ENCODE measurements at places on chromosomes 16 and 17.

- DNase-seq: no peak
These were observed 17.4 kb downstream of the SYT17 start for GRCh38 chr16:19185510-19185851.

- DNase-seq: no peak
These were observed 44.9 kb downstream of the DNAH17 start for GRCh38 chr17:78532311-78532710.

DNA sequence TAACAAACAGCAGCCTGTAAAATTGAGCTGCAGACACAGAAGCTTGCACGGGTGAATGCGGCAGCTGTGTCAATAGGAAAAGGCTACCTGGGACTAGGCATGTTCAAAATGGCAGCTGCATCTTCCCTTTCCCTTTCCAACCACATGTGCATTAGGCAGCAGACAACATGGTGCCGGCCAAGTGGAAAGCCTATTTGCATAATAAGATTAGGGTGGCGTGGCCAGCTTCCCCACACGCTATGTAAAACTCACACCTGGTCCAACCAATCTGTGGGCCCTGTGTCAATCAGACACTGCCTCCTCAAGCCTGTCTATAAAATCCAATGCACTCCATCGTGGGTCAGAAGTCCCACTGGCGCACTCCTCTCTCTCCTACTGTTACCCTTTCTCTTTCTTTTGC, 61.0 kb upstream of the RBBP6 start:
- no peak for DNase-seq

GRCh38 chr17:55492781-55493341, 18.4 kb downstream of the SMIM36 start:
- no peak for DNase-seq

DNA sequence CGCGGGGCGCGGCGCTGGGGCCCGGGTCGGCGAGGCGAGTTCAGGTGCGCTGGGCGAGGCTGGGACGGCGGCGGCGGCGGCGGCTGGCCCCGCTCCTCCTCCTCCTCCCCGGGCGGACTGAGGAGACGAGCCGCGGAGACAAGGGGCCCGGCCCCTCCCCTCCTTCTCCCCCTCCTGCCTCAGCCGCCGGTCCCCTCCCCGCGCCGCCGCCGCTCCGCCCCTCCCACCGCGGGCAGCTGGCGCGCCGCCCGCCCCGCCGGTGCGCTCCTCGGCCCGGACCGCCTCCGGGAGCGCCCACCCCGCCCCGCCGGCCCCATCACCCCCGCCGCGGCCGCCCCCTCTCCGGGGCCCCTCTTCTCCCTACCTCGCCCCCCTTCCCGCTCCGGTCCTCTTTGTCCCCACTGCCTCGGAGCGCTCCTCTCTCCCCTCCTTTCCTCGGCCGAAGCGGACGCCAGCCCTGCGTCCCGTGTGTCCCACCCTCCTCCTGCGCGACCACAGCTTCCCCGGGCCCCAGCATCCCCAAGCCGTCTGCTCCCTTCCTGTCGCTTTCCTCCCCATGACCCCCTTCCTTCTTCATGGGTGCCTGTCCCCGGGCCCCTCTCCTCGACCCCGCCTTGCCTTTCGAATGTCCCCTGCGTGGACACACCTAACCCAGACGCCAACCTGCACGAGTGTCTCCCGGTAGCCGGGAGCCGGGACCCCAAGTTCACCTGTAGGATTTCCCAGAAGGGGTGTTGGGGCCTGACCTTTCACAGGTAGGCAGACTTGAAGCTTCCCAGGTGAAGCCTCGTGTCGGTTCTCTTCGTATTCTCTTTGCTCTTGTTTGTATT, at the start of gene TOX3:
Gene TOX3, minus strand, starts transcription at position 140 of the 830 bp plus-strand sequence. CDS start 420 bp downstream, outside the sequence.
- DNase-seq: no peak

DNA sequence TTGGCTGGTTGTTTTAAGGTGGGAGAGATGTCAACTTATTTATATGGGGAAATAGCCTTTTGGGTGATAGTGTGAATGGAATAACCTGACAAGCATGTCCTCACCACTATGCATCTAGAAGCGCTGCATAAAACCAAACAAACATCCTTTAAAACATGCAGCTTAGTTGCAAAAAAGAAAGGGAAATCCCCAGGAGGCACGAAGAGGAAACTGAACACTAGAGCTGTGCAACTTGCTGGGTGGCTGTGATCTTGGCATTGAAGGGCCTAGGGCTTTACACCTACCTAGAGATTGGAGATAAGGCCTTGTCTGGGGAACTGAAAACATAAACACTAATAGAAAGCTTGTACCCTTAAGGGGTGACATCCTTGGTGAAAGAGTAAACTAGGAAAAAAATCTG, 7.3 kb downstream of the C16orf54 start:
- DNase-seq: peak; percentile 71

DNA sequence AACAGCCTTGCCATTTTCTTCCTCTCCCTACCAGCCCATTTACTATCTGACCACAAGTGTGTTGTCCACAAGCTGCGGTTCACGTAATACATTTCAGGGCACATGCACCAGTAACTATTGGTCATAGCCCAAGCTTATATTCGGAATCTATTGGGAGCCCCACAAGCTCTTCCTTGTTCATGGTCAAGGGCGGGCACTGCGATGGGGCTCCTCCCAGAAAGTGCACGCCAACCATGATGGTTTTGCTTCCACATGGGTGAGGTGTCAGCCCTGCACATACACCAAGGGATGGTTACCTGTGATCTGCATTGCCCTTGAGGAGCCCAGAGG, 12.1 kb downstream of the THRA start:
- no peak for DNase-seq

DNA sequence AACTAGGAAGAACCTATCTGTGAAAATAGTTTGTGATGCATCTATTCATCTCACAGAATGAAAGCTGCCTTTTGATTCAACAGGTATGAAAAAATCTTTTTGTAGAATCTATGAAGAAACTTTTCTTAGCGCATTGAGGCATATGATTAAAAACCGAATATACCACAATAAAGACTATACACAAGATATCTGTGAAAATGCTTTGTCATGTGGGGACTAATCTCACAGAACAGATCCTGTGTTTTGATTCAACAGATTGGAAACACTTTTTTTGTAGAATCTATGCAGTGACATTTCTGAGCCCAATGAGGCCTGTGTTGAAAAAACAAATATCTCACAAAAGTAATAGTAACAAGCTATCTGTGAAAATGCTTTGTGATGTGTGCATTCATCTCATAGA, 2247.5 kb downstream of the TP53TG3F start:
- no peak for DNase-seq

GRCh38 chr17:79154446-79154845, 79.8 kb downstream of the ENGASE start:
- DNase-seq: no peak

DNA sequence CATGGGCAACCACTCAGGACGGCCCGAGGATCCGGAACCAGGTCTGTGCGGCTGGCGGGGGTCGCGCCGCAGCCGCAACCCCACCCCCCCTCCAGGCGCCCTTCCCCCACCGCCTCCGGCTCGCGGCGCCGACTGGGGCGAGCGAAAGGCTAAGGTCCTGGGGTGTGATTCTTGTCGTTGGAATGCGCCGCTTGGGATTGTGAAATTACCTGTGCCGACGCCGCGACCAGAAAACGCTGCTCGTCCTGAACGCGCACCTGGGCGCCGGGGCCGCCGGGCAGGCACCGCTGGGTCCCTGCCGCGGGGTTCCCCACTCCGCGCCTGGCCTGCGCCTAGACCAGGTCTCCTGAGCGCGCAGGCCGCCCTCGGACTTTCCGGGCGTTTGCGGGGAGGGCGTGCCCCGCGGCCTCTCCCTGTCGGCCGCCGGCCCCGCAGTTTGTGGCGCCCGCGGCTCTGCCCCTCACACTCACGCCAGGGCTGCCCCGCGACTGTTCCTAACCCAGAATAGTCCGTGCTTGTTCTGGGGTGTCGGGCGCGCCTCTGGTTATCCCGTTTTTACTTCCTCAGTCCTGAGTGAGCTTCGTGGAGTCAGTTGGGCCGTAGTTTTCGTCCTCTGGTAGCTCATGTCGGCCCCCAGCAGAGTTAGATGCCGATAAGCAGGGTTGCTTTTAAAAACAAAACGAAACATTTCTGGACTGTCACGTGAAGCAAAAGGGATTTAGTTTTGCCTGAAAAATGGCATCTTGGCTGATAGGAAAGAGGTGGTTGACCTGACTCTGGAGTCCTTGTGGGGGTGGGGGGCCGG, 147.2 kb downstream of the SPECC1 start:
- peak; percentile 21 for DNase-seq

DNA sequence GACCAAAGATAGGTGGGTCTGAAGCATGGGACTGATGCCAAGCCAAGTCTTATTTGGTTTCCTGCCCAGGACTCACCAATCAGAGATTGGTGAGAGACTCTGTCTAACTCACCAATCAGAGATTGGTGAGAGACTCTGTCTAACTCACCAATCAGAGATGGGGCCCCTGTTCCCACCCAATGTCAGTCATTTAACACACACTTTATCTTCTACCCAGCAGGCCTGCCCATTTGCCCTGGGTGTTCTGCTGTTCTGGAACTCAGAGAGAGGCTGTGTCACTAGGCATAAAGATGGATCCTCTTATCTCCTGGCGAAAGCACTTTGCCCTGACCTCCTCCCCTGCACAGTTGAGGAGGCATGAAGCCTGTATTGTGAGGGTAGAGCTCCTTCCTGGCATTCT, 5.4 kb upstream of the RHOT1 start:
- DNase-seq: peak; percentile 9

DNA sequence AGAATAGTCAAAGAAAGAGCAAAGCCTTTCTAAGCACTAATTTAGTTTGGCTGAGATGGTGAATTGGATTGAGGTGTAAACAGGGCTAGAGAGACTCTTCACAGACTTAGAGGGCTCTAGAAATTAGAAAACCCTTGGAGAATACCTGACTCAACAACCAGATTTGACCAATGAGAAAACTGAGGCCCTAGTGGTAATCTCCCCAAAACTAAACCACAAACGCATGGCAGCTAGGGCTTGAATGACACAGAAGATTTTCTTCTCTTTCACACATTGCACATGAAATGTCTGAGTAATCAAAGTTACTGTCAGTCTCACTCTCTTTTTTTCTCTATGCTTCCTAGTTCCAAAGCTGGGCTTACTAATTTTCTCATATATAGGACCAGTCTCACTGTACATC, 314.5 kb upstream of the KCNJ16 start:
- no peak for DNase-seq

DNA sequence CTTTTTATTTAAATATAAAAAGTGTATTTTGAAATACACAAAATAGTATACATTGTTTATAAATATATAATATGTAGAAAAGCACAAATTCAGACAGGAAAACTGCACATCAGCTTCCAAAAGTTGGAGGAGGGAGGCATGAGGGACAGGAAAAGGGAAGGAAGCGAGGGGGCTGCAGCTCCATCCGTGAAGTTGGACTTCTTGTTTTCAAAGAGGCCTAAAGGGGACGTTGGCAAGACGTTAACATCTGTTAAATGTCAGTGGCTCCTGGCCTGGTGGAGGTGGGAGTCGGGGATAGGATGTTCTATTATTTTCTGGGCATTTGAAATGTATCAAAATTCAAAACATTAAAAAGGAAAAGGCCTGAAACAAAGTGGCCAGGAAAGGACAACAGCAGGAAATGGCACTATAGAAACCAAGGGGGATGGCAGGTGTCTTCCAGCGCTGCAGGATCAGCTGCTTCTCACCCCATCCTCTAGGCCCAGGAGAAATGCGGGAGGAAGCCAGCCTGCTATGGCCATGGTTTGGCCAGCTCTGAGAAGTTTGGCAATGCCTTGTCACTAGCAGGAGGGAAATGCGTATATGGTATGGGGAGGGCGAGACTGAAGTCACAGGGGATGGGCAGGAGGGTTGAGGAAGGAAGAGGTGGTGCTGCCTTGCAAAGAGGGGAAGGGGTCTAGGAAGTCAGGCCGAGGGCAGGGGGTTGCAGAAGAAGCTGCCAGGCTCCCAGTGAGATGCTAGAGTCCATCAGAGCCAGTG, 6.4 kb downstream of the CMTM2 start:
- DNase-seq: no peak

DNA sequence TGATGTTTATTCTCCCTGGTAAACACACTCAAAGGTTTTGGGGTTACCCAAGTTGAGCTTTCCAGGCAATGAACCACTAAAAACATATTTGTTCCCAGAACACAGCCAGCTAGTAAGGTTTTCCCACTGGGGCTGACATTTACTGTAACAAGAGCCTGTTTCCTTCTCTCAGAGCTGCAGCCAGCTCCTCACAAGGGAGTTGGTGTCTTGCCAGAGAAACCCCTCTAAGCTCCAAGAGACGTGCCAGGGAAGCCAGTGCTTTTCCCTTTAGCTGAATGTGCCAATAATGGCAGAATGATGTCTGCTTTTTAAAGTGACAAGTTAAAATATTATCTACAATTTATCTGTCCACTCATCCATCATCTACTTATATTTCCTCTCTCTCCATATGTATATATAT, 170.8 kb upstream of the RBFOX1 start:
- DNase-seq: no peak

DNA sequence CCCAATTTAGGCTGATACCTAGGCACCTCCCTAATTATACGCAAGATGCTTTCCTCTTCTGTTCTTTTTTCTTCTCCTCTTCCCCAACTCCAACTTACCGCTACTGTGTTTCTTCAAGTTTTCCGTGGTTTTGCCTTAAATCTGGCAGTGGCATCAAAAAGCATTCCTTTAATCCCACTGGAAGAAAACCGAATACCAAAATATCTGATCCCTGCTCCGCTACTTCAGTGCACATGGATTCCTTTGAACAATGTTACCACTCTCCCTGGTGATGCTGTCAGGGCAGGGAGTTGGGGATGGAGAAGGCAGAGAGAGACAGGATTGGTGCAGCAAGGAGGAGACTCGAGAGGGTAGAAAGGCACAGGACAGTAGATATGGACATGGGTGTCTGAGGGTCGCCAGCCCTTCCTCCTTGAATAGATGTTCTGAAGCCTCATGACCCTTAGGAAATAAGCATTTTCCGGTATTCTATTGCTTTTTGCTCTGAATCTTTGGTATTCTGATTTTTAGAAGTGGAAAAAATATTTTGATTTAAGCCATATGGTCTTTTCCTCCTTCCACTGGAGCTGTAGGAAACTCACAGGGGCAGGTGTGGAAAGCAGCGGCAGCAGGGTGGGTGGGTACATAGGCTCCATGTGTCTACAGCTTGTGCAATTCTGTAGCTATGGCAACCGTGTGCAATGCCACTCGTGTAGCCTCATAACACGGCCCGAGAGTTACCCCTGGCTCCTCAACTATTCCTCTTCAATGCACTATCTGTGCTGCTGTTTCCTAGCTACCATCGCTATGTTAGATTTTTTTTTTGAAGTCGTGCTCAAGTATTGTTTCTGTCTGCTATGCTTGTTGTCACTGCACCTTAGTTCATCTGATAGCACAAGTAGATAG, 32.3 kb upstream of the TANC2 start:
- no peak for DNase-seq

All from activated CD4-positive, alpha-beta T cell treated with anti-CD3 and anti-CD28 coated beads, Interleukin-2, Interleukin-6, amounts not matched to agents 100 ng/mL and 50 ng/mL, durations not matched to agents 16 hours and 8 hours (primary cell).